ENCODE measurements at places on chromosomes 11 and 22. TPM values are rescaled to one million over a fixed set of nuclear protein-coding genes. Genes with fewer than 3 reads are reported as not detected.

HBG2 gene
- total RNA-seq = not detected

OR5P2 gene
- not detected for total RNA-seq

FKBP2 gene
- 130 TPM for total RNA-seq

MS4A8 gene
- not detected for total RNA-seq

MUC15 gene
- total RNA-seq = not detected

LRRC56 gene
- 0.54 TPM for total RNA-seq

RIBC2 gene
- total RNA-seq = 2.1 TPM

GNG3 gene
- not detected for total RNA-seq

IL17REL gene
- total RNA-seq = 0.04 TPM

CARD18 gene
- total RNA-seq = not detected

BCO2 gene
- 1.1 TPM for total RNA-seq

GSTT2B gene
- 0.39 TPM for total RNA-seq

FIBIN gene
- total RNA-seq = not detected

OR52E6 gene
- not detected for total RNA-seq

SCN4B gene
- total RNA-seq = not detected

CLTCL1 gene
- total RNA-seq = 5.8 TPM

CD82 gene
- 5.9 TPM for total RNA-seq

CD248 gene
- not detected for total RNA-seq

C22orf31 gene
- total RNA-seq = not detected

OR51B2 gene
- not detected for total RNA-seq

DLG2 gene
- 0.16 TPM for total RNA-seq

NFRKB gene
- total RNA-seq = 9.8 TPM

TAGLN gene
- 140 TPM for total RNA-seq

SUN2 gene
- 22.9 TPM for total RNA-seq

CARNS1 gene
- 0.08 TPM for total RNA-seq

SPDYC gene
- total RNA-seq = not detected

TPBGL gene
- 0.14 TPM for total RNA-seq

SLC15A3 gene
- total RNA-seq = not detected

DDX25 gene
- not detected for total RNA-seq

YPEL4 gene
- total RNA-seq = 0.13 TPM

CAPN5 gene
- 11.9 TPM for total RNA-seq

PIH1D2 gene
- 1.1 TPM for total RNA-seq

MYO18B gene
- total RNA-seq = 0.02 TPM

PARVG gene
- not detected for total RNA-seq

SYT13 gene
- total RNA-seq = 5.8 TPM

CELSR1 gene
- total RNA-seq = 28.0 TPM
